DMS 273 treated with DMSO at 0.1 percent for 48 hours (cell line): ENCODE measurements at places on chromosomes 5 and 9.

GRCh38 chr5:71703941-71704340 is 15.1 kb upstream of the CARTPT start:
- DNase-seq: no peak

- DNase-seq: no peak
These were observed 387.7 kb downstream of the TLR4 start for GRCh38 chr9:118091711-118092500.

DNA sequence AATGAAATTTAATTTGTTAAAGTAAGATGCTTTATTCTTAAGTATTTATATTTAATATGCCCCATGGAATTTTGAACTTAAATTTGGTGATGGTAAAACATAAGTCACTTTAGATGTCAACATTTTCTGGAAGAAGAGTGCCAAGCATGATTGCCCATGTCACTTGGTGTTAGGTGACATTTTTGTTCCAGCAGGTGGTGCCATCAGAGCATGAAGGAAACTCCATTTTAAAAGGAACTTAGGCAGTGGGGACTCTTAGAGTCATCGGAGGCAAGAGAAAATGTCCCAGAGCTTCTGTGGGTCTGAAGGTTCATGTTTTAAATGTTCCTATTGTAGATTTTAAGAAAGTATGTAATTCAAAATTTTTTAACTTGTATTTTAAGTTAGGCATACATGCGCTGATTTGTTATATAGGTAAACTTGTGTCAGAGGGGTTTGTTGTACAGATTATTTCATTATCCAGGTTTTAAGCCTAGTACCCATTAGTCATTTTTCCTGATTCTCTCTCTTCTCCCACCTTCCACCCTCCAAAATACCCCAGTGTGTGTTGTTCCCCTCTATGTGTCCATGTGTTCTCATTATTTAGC is 789.3 kb downstream of the SEMA5A start:
- no peak for DNase-seq

- DNase-seq: no peak
These were observed 31.8 kb upstream of the FABP6 start for GRCh38 chr5:160197341-160198144.

DNA sequence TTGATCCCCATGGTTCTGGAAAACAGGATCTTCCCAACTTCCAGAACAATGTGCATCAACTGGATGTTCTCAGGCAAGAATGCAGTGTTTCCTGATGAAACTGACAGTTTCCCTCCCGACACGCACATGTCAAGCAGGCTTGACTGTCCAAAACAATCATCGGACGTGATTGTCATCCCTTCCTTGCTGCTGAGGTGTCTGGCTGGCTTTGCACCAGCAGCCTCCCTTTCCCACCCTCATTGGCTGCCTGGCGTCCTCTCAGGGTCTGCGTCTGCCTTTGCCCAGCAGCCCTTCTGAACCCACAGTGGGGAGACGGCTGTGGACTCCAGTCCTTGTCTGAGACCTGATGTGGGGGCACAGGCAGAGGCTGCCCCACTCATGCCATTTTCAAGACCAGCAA is 110.8 kb downstream of the MARCHF3 start:
- no peak for DNase-seq

- no peak for DNase-seq
These were observed 72.1 kb upstream of the ATP10B start for GRCh38 chr5:160923936-160924710.
